ENCODE measurements at places on chromosomes 6 and 20.

DNA sequence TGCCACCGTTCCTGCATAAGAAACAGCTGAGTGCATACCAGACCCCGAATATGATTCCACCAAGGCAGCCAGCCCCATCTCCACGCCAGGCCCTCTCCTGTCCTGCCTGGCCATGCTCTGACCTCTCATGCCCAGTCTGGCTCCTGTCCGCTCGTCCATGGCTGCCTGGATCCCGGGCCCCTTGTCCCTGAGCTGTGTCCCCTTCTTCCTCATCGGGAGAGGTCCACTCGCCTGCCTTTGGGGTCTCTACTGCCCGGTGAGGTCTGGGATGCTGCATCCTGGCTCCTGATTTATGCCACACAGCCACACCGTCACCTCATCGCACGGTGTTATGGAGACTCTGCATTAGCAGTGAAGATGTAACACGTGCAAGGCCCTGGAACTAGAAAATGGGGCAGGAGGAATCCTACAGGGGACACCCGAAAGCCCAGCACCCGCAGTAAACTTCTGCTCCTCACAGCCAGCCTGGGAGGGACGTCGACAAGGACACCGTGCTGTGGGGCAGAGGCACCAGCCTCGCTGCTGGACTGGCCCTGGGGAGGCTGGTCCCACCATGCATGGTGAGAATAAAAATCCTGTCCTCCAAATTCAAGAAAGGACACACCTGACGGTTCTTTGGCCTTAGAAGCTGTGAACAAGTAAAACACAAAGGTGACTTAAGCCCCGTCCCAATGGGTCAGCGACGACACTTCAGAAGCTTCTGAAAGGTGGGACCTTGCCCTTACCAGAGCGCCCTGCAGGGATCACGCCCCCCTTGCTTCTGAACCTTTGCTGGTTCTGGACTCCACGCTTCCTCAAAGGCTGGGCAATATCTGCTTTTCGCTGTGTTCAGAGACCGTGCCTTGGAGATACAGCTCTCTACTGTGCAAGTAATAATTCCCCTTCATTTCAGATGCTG is 103.0 kb downstream of the DLL1 start:
- no peak for DNase-seq

- no peak for DNase-seq
Observed at GRCh38 chr6:56922645-56923044, 32.3 kb upstream of the BEND6 start.

DNA sequence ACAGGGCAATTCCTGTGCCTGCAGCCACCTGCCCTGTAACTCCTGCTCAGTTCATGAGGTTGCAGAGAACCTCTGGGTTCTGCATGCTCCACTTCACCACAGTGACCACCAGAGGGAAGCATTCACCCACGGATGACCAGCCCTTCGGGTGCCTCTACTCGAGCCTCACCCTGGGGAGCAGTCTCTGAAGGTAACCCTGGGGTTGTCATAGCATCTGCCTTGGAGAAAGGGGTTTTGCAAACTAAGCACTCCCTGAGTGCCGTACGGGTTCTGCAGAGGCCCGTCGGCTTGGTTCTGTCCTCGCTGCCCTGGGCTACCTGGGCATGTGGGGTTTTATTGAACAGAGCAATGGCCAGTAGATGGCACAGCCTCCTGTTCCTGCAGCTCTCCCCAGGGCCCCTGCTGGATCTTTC is 10.2 kb upstream of the CST5 start:
- DNase-seq, result peak; percentile 54

DNA sequence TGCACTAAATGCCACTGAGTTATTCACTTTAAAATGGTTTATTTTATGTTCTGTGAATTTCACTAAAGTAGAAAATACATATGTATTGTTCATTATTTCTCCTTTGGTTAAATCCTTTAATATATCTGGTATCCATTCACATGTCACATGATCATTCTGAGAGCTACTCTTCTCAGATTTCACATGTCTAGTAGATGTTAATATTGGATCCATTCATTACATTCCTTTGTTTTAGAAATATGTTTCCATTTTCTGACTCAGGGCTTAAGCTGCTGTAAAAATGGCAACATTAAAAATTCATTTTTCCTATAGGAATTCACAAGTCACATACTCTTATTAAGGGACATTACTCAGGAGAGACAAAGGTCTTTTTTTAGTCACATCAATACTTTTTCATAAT is 205.4 kb downstream of the ZFAND3 start:
- no peak for DNase-seq

- no peak for DNase-seq
Observed at GRCh38 chr6:3616565-3617176, 134.8 kb downstream of the PXDC1 start.

GRCh38 chr6:26501482-26501986 is 1.4 kb downstream of the BTN1A1 start:
- DNase-seq, result peak; percentile 36

DNA sequence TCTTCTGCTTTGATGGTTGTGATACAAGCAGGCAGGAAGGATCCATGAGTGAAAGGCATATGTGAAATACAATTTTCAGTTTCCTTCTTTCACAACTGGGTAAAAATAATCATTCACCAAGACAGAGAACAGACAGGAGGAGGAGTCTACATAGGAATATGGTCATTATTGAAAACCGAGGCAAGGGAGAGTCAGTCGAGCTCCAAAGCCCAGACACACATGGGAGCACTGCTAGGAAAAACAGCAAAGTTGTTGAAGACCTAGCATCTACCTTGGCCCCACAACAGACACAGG is 260.6 kb downstream of the ERMARD start:
- no peak for DNase-seq

DNA sequence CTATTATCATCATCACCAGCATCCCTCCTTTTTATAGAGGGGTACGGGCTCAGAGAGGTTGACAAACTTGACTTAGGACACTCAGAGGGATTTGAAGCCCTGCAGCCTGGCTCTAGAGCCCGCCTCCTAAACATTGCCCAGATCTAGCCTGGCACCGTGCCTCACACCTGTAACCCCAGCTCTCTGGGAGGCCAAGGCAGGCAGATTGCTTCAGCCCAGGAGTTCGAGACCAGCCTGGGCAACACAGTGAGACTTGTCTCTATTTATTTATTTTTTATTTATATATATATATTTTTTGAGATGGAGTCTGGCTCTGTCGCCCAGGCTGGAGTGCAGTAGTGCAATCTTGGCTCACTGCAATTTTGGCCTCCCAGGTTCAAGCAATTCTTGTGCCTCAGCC is 6.3 kb upstream of the CSE1L start:
- no peak for DNase-seq

GRCh38 chr20:41701588-41702348 is 83.6 kb upstream of the CHD6 start:
- DNase-seq, result no peak

DNA sequence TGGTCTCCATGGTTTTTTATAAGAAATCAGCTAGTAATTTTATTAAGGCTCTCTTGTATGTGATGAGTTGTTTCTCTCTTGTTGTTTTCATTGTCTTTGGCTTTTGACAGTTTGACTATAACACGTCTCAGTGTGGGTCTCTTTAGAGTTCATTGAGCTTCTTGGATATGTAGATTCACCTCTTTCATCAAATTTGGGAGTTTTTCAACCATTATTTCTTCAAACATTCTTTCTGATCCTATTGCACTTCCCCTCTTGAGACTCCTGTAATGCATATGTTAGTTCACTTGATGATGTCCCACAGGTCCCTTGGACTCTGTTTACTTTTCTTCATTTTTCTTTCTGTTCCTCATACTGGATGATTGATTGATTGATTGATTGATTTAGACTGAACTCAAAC is 7.0 kb upstream of the BAG2 start:
- no peak for DNase-seq

DNA sequence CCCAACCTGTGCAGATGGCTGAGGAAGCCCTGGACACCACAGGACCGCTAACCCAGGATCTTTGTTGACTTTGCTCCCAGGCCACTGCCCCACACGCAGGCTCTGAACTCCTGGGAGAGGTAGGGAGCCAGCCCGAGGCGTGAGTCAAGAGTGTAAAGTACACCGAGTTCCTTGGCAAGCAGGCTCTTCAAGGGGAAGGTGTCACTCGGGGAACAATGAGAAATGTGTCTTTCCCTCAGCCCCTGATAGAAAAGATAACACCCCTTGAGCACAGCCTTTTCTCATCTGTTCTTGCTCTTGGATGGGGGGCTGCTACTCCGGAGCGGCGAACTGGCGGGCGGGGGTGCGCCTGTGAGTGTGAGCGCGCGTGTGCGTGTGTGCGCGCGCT is 472 bp upstream of the EDN3 start:
- DNase-seq, result no peak

DNA sequence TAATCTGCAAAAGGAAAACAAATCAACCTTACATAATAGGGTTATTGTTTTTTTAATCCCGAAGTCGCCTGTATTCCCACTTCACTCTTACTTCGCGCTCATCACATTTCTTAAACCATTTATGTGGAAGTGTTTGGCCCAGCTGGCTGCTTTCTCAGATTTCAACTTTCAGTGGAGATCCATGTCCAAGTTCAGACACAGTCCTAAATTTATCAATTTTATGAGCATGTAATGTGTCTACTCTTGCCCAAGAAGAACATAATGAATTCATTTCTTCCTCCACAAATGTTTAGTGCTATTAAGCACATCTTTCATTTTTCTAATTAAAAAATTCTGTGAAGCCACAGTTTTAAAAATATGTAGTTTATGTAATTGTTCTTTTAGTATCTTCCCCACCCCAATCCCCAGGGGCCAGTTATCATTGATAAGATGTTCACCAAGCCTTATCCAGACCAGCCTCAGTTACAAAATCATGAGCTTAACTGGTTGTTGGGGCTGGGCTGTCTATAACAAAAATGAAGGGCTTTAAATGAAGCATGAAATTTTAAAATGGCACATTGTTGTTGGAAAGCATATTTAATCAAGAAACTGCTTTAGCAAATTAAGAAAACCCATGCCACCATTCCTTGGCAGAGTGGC is 151.7 kb downstream of the UST start:
- DNase-seq, result no peak

DNA sequence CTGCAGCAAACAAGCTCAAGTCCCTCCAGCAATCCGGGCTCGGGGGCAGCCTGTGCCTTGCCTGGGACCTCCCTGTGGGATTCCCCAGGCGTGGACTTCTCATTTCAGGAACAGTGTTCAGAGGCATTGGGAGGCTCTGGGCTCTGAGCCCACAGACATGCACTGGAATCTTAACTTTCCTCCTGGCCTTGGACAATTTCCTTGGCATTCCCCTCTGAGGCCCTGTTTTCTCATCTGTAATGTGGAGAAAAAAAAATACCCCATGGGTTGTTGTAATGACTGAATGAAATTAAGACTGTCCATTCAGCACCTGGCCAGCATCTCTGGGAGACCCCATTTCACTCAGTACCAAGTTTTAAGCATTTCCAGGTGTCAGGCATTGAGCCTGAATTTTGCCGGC is 17.6 kb downstream of the BPIFB4 start:
- DNase-seq, result no peak

- DNase-seq, result peak; percentile 88
Observed at GRCh38 chr6:16684896-16685554, 76.2 kb downstream of the ATXN1 start.

DNA sequence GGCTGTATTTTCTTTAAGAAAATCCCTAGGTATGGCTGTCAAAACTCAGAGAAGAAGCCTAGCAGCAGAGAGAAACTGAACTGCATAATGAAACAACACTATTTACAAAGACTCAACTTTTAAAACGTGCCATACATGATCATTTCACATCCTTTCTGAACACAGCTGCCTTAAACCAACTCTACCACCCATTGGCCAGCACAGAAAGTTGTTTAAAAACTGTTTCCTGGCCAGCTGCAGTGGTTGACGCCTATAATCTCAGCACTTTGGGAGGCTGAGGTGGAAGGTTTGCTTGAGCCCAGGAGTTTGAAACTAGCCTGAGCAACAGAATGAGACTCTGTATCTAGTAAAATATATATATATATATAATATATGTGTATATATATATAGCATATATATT is 336.4 kb upstream of the SOX4 start:
- DNase-seq, result no peak

- DNase-seq, result no peak
Observed at GRCh38 chr6:165571721-165572132, 91.3 kb downstream of the PDE10A start.

DNA sequence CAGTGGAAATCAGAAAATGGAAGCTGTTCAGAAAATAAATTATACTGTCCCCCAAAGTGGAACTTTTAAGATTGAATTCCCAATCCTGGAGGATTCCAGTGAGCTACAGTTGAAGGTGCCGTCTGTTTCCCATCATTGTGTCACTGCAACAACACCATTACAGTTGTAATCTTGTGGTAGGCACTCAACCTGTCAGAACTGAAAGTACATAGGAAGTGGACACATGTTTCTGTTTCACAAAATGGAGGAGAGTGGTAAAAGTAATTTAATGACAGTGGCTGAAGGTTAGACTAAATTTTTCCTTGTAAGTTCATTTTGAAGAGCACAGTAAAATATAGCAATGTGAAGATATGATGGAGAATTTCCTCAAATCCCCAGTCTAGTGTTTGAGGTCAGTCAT is 70.0 kb downstream of the CD109 start:
- DNase-seq, result no peak

DNA sequence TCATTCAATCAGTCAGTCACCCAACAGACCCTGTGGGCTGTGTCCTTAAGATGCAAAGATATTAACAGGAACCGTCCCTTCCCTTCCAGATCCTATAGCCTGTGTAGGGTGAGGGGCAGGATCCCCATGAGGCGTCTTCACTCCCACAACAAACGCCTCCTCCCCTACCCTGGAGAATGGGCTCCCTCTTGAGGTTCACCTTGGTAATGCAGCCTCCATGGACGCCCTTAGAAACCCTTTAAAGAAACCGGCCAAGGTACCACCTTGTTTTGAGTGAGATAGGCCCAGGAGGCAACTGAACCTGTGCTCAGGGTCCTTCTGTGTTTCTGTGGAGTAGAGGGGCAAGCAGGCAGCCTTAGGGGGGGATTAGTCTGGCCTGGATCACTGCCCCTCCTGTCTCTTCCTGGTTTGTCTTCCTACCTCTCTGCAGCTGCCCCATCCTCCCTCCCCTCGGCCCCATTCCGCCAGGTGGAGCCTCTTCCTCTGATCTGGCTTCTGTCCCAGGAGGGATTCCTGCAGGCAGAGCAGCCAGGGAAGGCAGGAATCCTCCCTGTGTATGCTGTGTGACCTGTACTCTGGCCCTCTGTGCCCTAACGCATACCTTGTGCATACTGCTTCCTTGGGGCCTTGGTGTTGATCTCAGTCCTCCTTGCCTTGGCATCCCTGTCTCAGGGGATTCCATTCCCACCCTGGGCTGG is 6.6 kb upstream of the GUCA1A start:
- DNase-seq, result peak; percentile 69

DNA sequence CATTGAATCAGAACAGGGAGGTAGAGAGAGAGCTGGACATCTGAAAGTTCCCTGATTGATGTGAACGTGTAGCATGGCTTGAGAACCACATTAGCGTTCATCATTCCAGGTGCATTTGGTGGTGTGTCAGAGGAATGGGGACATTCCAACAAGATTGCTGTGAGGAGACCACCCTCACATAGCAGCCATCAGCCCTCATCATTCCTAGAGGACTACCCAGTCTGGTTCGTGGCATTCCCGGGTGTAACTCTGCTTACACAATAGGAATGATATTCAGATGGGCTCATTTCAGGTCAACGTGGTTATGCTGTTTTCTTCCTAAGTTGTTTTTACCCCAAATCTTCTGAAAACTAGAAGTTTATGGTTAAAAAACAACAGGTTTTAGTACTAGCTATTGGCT is 62.2 kb upstream of the KLHL31 start:
- no peak for DNase-seq
